ENCODE measurements at places on chromosomes 12 and 14.

DNA sequence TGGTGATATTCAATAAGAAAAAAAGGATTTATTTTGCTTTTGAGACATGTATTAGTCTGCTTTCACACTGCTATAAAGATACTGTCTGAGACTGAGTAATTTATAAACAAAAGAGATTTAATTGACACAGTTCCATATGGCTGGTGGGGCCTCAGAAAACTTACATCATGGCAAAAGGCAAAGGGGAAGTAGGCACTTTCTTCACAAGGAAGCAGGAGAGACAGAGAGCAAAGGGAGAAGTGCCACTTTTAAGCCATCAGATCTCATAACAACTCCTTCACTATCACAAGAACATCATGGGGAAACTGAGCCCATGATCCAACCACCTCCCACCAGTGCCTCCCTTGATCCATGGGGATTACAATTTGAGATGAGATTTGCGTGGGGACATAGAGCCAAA is 43.9 kb downstream of the BHLHE41 start:
- DNase-seq, result no peak

- DNase-seq, result no peak
Observed at GRCh38 chr12:107518868-107519267, 166.7 kb upstream of the PWP1 start.

DNA sequence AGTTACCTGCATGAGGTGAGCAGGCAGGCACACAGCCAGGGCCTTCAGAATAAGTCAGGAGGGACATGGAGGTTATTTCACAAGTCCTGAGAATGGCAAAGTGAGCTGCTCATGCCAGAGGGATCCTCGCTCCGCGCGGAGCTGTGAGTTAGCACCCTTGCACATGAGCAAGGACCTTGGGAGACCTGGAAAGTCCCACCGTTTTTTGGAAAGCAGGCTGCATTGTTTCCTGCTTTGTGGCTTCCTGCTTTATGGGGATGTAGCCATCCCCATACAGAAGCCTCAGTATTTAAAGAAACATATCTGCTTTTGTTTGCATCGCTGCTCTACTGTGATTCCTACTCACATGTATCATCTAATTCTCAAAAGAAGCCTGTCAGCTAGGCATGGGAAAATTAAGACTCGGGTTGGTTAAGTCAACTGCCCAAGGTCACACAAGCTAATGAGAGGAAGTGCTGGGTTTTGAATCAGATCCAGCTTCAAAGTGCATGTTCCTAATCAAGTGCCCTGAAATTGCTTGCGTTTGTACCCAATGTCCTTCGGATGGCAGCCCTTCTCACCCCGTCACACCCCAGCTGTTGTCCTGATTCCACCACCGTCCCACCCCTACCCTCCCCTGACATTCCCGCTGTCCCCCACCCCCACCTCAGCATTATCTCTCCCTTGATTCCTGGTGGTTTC is 106.2 kb downstream of the CRACR2A start:
- DNase-seq, result no peak

- no peak for DNase-seq
Observed at GRCh38 chr12:2895511-2895910, 4.8 kb downstream of the TULP3 start.

DNA sequence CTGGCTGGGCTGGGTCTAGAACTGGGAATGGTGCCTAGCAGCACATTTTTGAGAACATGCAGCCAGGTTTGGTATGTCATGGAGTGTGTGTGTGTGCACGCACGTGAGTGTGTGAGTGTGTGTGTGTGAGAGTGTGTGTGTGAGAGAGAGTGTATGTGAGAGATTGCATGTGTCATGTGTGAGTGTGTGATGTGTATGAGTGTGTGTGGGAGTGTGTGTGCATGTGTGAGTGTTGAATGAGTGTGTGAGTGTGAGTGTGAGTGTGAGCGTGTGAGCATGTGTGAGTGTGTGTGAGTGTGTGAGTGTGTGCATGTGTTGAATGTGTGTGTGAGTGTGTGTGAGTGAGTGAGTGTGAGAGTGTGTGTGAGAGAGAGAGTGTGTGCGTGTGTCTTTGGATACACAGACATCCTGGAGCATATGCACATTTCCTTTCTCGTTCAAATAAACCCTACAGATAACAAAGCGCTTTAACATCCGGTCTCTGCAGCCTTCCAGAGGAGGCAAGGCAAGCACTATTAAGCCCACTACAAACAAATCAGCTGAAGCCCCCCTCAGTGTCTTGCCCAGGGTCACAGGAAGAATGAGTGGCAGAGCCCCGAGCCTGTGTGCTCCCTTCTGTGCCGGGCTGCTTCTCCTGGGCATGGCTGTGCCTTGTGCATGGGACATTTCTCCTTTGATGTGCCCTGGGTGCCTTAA is 108.7 kb upstream of the ETV6 start:
- DNase-seq, result no peak

DNA sequence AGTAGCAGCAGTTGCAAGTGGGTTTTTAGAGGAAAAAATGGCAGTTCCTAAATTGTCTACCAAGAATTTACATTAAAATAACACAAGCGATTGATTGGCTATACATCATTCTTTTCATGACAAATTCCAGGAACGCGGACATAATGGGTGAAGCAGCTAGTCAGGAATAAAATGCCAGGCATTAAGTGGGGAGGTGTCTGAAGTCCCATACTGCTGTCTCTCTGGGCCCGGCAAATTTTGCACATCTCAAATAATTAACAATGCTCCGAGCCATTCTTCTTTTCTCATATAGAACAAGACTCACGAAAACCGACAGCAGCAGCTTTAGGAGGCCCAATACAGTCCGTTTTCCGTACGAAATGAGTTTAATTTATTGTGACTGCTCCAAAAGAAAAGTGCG is 696 bp downstream of the RPL36AL start:
- no peak for DNase-seq

- no peak for DNase-seq
Observed at GRCh38 chr14:92946847-92947545, 24.0 kb downstream of the CHGA start.

DNA sequence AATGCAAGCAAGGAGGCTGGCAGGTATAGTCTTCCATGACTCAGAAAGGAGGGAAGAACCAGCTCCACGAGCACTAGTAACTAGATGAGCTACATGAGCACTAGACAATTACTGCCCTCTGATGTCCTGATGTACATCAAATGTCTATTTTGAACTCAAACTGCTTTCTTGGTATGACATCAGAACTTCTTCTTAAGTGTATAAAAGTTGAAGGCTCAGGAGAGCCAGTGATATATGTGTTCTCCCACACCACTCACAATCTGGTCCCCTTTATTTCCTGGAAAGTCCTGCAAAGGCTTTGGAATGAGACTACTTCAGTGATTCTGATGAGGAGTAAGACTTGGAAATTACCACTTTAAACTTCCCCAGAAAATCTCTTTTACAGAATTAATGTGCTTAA is 18.5 kb upstream of the DHRS7 start:
- DNase-seq, result no peak

DNA sequence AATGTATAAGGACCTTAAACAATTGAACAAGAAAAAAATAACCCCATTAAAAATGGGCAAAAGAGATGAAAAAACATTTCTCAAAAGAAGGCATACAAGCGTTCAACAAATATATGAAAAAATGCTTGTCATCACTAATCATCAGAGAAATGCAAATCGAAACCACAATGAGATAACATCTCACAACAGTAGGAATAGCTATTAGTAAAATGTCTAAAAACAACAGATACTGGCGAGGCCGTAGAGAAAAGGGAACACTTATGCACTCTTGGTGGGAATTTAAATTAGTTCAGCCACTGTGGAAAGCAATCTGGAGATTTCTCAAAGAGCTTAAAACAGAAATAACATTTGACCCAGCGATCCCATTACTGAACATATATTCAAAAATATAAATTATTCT is 769.8 kb upstream of the MGAT4C start:
- DNase-seq, result no peak

All from ELF-1 (cell line).